ENCODE measurements at places on chromosomes 11 and 22. TPM values are rescaled to one million over a fixed set of nuclear protein-coding genes. Genes with fewer than 3 reads are reported as not detected.

Gene PGR
- total RNA-seq: not detected

Gene NXPE2
- 0.13 TPM for total RNA-seq

Gene STK33
- total RNA-seq: 0.51 TPM

Gene GRM5
- total RNA-seq: not detected

Gene SAA1
- total RNA-seq: 1.7 TPM

Gene C11orf71
- total RNA-seq: 1.9 TPM

Gene SLC16A8
- not detected for total RNA-seq

Gene SPI1
- total RNA-seq: not detected

Gene MRGPRX2
- total RNA-seq: not detected

Gene MMP8
- total RNA-seq: not detected

Gene FOLR2
- total RNA-seq: not detected

Gene DEUP1
- not detected for total RNA-seq

- DNase-seq: no peak
Measured at GRCh38 chr11:15695096-15695721, 580.5 kb downstream of the INSC start.

DNA sequence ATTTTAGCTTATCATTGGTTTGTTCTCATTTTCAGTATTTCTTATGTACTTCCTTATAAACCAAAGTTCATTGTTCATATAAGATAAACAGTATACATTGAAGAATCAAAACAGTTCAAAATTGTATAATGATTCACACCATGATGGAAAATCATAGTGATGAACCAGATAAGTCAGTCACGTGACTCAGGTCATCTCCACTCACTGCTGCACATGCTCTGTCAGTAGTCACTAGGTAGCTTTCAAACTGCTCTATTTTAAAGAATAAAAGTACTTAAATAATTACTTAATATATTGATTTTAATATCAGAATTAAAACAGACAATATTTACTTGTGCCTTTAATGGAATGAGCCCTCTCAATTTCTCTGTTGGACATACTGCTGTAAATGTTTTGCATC lies 37.5 kb downstream of the PDHX start:
- DNase-seq: no peak

GRCh38 chr11:13207665-13208594 lies 69.7 kb upstream of the BMAL1 start:
- peak; percentile 71 for DNase-seq

DNA sequence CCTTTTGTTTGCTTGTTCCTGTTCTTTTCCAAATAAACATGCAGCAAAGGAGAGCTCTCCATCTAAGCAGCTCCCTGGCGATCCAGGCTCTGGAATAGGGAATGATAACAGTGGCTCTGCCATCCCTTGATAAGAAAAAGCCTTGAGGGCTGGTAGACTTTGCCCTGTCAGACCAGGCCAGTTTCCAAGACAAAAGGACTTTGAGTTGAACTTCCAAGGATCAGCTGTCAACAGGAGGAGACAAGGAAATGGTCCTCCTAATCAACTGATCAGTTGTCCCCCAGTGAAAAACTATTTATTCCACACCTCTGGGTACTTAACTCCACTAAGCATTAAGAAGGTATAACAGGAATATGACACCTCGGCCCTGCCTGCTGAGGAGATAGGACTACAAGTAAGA lies 127.8 kb downstream of the PARVA start:
- DNase-seq: no peak

DNA sequence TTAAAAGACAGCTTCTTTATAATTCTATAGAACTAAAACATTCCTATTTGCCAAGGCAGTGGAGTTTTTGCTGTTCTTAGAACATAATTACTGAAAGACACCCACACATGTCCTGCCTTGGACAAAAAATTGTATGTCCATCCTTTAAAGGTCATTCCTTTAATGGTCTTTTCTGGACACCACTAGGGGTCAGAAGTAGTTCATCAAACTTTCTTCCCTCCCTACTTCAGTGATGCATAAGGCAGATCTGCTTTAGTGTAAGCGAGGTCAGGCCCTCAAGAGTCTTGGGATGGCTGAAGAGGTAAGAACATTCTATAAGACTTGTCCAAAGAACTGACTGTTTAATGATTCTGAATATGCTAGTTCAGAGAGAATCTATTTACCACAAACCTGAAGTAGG lies 4.3 kb upstream of the OR51V1 start:
- DNase-seq: peak; percentile 63

- no peak for DNase-seq
Measured at GRCh38 chr11:77115181-77115611, 12.6 kb downstream of the OMP start.

DNA sequence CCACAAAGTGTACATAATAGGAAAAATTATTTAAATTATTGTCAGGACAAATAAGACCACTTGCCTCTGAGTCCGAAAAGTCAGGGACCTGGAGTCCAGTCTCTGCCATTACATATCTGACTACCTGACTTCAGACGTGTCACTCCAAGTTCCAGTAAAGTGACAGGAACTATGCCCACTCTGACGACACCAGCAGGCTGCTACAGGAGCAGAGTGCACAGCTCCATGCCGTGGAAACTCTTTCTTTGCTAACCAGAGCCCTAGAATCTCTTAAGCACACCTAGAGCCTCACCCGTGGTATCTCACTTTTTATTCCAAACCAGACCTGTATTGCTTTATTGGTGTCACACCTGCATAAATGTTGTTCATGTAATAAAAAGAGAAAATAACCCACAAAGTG lies 93.7 kb downstream of the PLEKHA7 start:
- DNase-seq: no peak

DNA sequence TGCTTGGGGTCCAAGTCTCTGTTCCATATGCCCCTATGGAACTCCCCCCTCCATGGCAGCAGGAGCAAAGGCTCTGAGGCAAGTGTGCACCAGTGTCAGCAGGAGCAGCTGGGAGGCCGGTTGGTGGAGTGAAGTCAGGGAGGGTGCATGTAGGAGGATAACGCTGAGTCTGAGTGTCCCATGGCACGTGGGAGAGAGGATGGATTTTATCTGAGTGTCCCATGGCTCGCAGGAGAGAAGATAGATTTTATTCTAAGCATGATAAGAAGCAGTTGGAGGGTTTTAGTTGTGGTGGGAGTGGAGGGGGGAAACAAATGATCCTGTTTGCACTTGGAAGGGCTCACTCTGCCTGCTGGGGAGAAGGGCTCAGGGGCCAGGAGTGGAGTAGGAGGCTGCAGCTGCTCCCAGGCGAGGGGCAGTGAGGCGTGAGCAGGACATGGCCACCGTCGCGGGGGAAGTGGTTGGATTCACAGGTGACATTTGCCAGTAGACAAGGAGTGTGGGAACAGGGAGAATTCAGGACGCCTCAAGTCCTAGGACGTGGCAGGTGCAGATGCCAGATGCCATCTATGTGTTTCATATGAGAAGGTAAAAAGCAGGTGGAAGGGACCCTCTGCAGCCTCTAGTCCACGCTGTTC lies 33.6 kb upstream of the PARVG start:
- DNase-seq: no peak

GRCh38 chr11:46711303-46711702 lies 7.7 kb upstream of the F2 start:
- DNase-seq: peak; percentile 82

- DNase-seq: no peak
Measured at GRCh38 chr22:46774253-46774979, 12.0 kb downstream of the TBC1D22A start.

GRCh38 chr11:43833657-43834073 lies 47.0 kb upstream of the ALKBH3 start:
- peak; percentile 56 for DNase-seq

GRCh38 chr11:125457814-125458343 lies 38.2 kb downstream of the FEZ1 start:
- DNase-seq: peak; percentile 78

- no peak for DNase-seq
Measured at GRCh38 chr11:1791912-1792311, 28.2 kb upstream of the CTSD start.

DNA sequence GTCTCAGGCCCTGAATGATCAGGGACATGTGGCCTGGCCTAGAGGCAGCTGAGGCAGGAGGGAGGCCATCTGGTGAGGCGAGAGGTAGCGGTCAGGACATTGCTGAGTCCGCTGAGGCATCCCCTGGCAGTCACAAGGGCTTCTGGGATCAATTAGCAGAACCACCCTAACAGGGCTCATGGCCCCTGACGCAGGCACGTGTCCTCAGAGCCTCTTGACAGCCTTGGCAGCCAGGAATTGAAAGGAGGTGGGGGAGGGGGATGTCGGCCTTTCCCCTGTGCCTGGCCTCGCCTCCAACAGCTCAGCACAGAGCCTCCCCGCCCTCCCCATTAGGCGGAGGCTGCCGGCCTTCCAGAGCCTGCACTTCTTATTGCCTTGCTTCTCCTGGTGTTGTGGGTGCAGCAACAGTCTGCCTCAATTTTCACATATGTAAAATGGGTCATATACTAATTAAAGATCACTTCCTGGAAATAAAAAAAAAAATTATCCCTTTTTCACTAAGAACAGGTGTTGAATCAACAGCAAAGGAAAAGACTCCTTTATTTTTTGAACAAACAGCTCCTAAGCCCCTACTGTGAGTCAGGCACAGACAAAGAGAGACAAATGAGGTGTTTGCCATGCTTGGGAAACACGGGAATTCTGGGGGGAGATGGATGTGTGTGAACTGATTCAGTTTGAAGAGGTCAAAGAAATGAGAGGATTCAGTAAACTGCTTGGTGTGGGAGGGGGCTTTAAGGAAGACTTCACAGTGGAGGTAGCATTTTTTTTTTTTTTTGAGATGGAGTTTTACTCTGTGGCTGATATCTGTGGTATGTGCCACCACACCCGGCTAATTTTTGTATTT lies 55.3 kb downstream of the NFAM1 start:
- no peak for DNase-seq

GRCh38 chr11:46667043-46667481 lies 33.4 kb downstream of the ARHGAP1 start:
- no peak for DNase-seq

DNA sequence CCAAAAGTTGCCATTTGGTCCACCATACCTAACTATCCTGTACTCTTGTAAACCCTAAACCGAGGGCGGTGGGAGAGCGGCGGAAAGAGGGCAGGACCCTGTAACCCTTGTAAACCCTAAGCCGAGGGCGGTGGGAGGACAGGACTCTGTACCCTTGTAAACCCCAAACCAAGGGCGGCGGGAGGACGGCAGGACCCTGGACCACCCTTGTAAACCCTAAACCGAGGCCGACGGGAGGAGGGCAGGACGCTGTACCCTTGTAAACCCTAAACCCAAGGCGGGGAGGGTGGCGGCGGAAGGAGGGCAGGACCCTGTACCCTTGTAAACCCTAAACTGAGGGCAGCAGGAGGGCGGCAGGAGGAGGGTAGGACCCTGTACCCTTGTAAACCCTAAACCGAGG lies 12.5 kb upstream of the OR52I2 start:
- no peak for DNase-seq

GRCh38 chr22:46546466-46547178 lies 9.2 kb upstream of the CELSR1 start:
- peak; percentile 48 for DNase-seq

GRCh38 chr11:126491092-126491491 lies 135.6 kb downstream of the ST3GAL4 start:
- DNase-seq: no peak

DNA sequence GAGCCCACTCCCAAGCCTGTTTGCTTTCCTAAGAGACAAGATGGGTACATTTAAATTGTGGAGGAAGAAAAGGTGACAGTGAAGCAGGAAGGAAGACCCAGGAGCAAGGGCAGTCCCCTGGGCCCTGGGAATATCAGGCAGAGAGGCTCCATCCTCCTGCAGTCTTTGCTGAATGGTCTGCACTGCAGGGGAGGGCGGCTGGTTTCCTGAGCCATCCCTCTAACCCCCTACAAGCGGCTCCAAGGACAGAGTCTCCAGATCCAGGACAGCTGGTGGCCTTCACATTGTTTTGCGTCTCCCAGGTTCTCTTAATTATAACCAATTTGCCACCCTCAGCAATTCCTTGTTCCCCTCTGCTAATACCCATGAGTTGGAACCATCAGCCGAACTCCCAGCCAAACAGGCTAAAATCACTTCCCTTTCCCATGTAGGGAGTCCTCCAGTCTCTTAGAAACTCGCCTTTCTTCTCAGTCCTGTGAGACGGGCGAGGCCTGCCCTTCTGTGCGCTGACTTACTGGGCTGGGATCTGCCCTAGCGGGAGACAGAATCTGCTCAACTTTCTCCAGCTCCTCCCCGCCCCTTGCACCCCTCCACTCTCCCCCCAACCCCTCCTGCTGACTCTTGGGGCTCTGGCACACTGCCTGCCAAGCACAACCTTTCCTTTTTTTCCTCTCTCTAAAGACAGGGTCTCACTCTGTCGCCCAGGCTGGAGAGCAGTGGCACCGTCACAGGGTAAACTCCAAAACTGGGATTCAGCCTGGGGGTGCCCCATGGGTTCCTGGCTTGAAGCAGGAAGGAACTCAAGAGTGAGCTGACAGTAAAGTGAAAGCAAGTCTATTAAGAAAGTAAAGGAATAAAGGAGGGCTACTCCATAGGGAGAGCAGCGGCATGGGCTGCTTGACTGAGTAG lies 53.4 kb upstream of the EMID1 start:
- no peak for DNase-seq

GRCh38 chr11:72738199-72739141 lies 13.7 kb downstream of the ARAP1 start:
- peak; percentile 37 for DNase-seq

- peak; percentile 71 for DNase-seq
Measured at GRCh38 chr11:94563176-94563847, 3.9 kb upstream of the PIWIL4 start.

GRCh38 chr11:44470854-44471253 lies 94.6 kb upstream of the CD82 start:
- DNase-seq: no peak

DNA sequence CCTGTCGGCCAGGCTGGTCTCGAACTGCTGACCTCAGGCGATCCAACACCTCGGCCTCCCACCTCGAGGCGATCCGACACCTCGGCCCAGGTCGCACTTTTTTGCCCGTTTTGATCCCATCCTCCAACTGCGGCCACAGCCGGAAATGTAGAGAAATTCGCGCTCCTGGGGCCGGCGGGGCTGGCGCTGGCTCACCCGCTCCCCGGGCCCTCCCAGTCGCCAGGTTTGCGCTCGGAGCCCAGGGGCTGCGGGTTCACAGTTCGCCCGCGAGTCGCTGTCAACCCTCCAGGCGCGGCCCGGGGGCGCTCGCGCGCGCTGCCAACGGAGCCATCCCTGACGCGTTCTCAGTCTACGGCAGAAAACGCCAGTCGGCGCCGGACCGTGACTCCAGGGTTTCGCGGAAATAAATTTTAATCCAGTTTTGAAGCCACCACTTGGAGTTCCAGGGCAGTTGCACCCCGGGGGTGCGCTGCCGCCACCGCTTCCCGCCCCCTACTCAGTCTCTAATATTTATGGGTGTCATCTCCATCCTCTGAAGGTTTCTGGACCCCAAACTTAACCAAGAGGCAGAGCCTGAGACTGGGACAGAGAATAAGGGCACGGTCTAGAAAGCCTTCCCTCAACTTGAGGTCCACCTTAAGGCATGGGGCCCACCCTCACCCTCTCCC lies 1.5 kb upstream of the KLHDC7B start:
- DNase-seq: peak; percentile 40

GRCh38 chr11:9601037-9601875 lies 27.8 kb downstream of the WEE1 start:
- DNase-seq: peak; percentile 99

- DNase-seq: no peak
Measured at GRCh38 chr11:11454671-11455223, 101.7 kb upstream of the CSNK2A3 start.
